Stimulated activated CD8-positive, alpha-beta memory T cell treated with anti-CD3 and anti-CD28 coated beads, Interleukin-4, amount 100 ng/mL, for 1 hour (primary cell): ENCODE measurements at places on chromosomes 16 and 17.

GRCh38 chr17:42608305-42609181 is 631 bp downstream of the RETREG3 start:
- DNase-seq, result peak; percentile 12

- no peak for DNase-seq
Measured at GRCh38 chr16:5216441-5217080, 119.0 kb upstream of the EEF2KMT start.

GRCh38 chr17:62995377-62995885 is 29.4 kb downstream of the TANC2 start:
- DNase-seq, result no peak

DNA sequence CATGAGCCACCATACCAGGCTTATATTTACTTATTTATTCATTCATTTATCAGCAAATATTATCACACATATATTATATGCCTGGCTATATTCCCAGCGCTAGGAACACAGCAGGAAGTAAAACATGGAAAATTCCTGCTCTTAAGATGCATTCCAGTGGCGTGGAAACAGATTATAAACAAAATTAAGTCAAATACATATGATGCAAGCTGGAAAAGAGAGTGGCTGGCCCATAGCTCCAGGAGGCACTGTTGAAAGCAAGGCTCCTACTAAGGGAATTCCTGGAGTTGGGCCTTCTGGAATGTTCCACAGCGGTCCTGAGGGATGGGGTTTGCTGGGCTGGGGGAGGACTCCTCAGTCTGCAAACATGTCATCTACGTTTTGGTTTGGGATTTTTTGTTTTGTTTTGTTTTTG is 18.4 kb downstream of the ADCY9 start:
- no peak for DNase-seq

- no peak for DNase-seq
Measured at GRCh38 chr16:74666010-74666421, 661 bp downstream of the RFWD3 start.

- DNase-seq, result no peak
Measured at GRCh38 chr16:1181404-1182315, 28.8 kb downstream of the CACNA1H start.

- peak; percentile 54 for DNase-seq
Measured at GRCh38 chr16:88703486-88704309, 2.5 kb downstream of the RNF166 start.

- no peak for DNase-seq
Measured at GRCh38 chr17:32688221-32688620, 188.7 kb downstream of the MYO1D start.

DNA sequence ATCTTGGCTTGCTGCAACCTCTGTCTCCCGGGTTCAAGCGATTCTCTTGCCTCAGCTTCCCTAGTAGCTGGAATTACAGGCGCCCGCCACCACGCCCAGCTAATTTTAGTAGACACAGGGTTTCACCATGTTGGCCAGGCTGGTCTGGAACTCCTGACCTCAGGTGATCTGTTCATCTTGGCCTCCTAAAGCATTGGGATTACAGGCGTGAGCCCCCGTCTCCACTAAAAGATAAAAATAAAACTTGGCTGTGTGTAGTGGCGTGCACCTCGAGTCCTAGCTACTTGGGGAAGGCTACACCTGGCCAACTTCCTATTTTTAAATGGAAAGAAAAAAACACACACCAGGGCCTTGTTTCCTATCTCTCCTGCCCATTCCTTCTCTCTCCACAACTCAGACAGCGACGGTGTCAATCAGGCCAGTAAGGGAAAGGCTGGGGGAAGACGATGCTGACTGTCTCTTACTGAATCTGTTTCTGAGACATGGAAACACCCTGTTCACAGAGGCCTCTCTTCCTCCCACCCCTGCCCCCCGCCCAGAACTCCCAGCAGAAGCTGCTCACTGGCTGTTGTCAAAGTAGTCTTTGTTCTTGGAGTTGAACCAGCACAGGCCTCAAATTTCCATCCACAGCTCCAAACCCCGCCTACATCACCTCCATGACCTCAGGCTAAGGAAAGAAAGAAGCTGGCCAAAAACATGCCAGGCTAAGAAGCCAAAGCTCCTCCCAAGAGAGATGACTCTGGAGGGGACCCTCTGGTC is 96.6 kb downstream of the NXN start:
- no peak for DNase-seq

DNA sequence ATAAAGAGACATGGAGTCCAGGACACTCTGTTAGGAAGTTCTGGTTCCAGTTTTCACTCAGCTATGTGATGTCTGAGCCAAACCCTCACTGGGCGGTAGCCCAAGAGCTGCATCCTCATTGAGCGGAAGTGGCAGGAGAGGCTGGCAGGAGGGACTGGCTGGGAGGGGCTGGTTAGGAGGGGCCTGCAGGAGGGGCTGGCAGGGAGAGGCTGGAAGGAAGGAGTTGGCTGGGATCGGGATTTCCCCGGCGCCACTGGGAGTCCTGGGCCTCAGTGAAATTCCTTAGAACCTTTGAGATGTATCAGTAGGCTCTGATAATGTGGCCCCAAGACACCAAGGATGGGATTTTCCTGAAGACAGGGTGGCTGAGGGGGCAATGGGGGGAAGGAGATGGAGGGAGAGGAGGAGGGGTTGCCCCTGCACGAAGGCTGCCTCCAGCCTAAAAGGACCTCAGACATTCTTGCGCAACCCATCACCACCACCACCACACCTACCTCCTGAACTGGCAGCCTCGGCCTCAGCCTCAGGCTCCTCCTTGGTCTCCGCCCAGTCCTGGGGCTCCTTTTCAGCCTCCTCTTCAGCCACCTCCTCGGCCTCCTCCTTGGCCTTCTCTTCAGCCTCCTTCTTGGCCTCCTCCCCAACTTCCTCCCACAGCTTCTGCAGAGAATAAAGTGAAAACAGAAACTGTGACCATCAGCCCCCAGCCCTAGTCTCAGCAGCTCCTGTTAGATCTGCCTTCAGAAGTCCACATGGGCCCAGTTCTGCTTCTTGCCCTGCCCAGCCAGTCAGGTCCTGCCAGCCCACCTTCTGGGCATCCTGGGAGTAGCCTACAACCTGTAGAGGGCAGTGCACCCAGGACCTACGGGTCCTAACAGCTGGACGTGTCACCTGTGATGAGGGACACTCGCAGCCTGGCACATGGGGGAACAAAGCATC is 31.7 kb downstream of the CNGB1 start:
- no peak for DNase-seq

DNA sequence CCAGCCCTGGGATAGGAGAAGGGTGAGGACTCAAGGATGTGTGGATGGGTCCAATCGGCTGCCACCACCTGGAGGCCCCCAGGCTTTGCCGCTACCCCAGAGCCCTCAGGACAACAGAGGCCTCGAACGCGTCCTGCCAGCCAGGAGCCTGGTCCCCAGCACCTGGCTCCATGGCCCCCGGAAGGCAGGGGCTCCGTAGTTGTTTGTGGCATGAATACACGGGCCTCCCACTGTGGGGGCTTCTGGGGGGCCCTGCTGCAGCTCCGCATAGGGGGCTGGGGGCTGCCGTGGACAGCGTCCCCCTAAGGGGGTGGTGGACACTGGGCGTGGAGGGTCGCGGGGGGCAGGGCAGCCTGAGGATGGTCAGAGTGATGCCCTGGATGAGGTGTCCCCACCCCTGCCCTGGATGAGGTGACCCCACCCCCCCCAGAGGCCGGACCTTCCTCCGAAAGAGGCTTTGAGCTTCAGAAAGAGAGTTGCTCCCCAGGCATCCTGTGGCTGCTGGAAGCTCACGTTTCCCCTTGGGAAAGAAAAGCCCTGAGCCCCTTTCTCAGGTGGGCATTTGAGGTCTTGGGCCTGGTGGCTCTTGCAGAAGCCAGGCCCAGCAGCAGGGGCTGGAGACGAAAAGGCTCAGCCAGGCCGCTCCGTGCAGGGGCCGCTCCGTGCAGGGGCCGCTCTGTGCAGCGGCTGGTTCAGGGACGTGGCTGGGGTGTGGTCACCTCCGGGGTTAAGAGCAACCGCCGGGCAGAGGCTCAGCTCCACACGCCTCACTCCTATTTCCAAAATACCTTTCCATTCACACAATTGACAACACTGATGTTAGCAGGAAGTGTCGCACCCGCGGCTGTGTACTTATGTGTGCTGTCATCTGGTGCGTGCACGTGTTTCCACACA is 40.3 kb upstream of the GNG13 start:
- no peak for DNase-seq

- DNase-seq, result no peak
Measured at GRCh38 chr16:57325458-57325857, 33.1 kb upstream of the CCL22 start.

DNA sequence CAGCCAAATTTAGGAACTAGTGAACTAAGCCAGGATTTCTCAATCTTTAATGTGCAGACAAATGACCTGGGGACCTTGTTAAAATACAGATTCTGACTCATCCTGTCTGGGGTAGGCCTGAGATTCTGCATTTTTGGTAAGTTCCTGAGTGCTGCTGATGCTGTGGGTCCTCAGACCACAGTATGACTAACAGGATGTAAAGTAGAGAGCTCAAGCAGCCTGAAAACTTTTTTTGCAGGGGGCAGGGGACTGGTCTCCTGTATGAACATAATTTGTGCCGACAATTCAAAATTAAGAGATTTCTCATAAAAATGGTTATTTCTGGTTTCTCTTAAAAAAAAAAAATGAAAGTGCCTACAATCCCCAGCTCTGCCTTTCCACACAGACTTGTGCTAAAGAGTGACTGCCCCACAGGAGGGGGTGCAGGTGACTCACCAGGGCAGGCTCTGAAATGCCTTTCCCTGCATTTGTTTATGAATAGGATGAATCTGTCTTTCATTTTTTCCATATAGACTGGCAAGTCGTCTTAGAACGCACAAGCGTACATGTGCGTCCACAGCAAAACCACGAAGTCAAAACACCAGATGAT is 271.5 kb downstream of the PHKB start:
- no peak for DNase-seq

- DNase-seq, result no peak
Measured at GRCh38 chr16:53417011-53417410, 17.3 kb upstream of the RBL2 start.

DNA sequence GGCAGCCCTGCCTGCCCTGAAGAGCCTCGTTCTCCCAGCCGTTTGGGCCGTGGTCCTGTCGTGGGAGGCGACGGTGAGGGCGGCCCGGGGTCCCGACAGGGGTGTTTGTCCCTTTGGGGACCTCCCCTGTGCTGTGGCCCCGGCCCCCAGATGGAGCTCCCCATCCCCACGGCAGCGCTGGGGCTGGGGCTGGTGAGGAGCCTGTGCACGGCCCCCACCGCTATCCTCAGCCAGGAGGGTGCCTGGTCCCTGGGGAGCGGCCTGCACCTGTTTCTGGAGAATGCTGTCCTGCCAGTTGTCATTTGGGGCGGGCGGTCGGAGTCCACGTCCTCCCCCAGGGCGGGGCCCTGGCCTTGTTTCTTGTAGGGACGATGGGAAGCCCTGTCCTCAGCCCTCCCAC is 6.6 kb downstream of the CAPN15 start:
- DNase-seq, result no peak

DNA sequence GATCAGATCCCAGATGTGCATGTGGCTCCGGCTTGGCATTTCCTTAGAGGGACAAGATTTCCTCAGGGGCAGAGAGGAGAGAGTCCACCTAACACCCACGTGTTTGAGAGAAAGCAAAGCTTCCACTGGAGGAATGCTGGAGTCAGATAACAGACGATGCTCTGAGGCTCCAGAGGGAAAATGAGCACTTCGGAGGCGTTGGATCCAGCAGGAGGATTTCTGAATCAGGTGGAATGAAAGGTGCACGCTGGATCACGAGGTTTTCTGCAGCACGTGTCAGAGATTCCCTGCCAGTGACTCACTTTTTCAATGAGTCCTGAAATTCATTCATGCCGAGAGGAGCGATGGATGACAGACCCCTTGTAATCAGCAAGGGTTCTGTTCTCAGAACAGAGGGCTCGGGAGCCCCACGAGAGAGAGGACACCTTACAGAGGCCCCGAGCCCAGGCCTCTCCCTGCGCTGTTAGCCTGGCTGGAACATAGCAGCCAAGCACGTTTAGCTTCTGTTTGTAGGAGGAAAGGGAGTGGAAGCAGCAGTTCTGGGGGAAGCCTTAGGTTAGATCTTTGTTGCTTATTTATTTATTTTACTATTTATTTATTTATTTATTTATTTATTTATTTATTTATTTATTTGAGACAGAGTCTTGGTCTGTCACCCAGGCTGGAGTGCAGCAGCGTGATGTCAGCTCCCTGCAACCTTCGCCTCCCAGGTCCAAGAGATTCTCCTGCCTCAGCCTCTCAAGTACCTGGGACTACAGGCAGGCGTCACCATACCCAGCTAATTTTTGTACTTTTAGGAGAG is 49.3 kb upstream of the JPH3 start:
- no peak for DNase-seq

- DNase-seq, result no peak
Measured at GRCh38 chr16:56667581-56668571, at the start of gene MT1G. TSS of gene MT1G (minus strand) at chr16:56668065. CDS start at chr16:56667993, 72 bp downstream.

DNA sequence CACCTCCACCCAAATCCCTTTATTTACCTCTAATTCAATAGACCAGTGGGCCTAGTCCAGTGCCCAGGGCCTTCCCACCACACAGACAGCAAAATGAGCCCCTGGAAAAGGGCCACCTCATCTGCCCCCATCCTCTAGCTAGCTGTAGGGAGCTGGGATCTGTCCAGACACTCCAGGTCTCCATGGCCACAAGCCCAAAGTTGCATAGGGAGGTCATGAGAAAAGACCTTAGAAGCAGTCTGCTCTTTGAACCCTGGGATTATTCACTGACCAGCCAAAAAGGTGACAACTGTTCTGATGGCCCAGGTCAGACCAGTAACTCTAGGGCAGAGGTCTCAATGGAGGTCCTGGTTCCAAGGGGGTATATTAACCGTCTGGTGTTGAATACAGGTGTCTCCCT is 2.0 kb downstream of the CUEDC1 start:
- no peak for DNase-seq

DNA sequence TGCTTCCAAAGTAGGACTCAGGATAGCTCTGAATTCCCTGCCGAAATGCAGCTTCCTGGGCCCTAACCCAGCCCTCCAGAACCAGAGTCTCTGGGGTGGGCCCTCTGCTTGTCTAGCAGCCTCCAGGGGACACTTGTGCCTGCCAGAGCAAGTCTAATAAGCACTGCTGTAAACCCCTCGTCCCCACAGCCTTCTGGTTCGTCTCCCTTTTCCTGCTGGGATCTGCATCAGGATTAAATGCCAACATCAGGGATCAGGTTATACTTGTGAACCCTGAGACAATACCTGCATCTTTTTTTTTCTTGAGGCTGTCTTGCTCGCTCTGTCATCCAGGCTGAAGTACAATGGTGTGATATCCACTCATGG is 282.0 kb downstream of the SEC14L1 start:
- DNase-seq, result no peak

- DNase-seq, result no peak
Measured at GRCh38 chr16:20676268-20676825, 21.1 kb downstream of the ACSM1 start.

GRCh38 chr16:23500862-23501225 is 9.4 kb downstream of the GGA2 start:
- no peak for DNase-seq

DNA sequence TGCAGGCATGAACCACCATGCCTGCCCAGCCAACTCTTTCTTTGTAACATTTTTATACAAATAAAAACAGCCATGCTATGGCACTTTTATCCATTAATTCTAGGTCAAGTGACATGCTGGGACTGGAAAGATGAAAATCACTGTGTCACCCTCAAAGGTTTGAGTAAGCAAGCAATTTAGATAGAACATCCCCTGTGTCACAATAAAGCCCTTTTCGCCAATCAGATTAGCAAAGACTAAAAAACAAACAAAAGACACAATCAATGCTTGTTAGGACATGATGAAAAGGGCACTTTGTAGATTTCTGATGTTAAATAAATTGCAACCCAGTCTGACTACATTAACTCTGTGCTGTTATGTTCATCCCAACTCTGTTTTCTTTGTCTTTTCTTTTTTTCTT is 26.4 kb downstream of the CHP2 start:
- no peak for DNase-seq
